ENCODE measurements at places on chromosomes 7 and 10.

- DNase-seq, result no peak
These were observed 27.8 kb downstream of the DMBT1 start for GRCh38 chr10:122588381-122588780.

DNA sequence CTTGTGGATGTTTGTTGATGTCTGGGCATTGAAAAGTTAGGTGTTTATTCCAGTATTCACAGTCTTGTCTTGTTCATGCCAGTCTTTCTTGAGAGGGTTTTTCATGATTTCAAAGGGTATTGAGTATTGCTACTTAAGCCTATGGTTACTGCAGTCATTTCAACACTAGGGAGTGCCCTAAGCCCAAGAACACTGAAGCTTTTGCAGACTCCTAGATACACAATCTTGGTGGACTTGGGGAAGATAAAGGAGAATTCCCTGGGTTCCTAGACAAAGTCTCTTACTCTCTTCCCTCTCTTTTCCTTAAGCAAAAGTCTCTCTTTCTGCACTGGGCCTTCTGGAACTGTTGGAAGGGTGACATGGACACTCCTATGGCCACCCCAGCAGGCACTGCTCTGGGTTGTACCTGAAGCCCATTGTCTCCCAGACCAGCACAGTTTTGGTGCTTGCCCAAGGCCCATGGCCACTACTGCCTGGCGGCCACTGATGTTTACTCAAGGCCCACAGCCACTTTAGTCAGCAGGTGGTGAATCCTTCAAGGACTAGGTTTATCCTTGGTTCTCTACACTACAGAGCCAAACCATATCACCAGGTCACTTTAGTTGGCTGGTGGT is 24.9 kb downstream of the SAMD9 start:
- DNase-seq, result no peak

DNA sequence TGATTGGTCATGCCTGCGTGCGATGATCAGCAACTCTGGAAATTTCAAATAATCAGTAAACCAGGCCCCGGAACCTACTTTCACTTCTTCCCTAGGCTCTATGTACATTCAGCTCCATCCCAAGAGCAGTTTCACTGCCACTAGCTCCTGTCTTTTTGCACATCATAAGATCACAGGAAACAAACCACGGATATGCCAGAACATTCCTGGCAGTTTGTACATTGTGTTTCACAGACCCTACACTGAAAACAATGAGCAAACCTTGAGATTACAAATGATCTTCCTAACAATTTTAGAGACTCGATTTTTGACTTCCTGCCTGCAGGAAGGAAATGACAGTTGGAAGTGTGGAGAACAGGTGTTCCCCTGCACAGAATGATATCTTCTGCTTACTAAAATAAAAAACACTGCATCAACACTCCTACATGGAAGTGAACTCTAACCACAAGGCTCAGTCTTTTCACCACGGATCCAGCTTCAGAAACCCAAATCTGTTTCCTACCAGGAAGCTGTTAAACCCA is 7.6 kb upstream of the TMEM236 start:
- no peak for DNase-seq

DNA sequence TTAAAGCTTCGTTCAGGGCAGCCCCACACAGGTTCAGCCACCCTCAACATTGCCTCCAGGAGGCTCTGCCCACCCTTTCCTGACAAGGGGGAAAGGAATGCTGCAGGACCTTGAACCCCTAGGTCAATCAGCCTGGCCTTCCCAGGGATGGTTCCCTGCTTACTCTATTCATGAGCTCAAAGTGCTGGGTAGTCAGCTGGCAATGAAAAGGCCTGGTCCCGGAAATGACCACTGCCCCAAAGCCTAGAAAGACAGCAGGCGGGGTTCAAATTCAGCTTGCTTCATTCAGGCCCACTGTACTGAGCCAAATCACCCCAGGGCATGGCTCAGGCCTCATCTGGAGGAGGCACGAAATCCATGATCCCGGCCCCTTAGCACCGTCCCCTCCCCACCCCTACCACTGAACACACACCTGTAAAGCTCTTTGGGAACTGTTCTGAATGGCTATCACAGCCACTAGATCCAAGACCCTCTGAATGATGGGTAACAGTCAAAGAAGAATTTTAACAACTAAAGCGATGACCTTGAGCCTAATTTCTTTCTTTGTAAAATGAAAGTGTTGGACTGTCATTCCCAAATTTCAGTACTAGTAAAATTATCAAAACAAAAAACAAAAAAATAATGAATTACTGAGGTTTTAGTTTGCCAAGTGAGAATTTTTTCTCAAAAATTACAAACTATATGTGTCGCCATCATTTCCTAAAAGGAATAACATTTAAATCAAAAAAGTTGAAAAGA is 1.0 kb downstream of the URGCP start:
- DNase-seq, result no peak

DNA sequence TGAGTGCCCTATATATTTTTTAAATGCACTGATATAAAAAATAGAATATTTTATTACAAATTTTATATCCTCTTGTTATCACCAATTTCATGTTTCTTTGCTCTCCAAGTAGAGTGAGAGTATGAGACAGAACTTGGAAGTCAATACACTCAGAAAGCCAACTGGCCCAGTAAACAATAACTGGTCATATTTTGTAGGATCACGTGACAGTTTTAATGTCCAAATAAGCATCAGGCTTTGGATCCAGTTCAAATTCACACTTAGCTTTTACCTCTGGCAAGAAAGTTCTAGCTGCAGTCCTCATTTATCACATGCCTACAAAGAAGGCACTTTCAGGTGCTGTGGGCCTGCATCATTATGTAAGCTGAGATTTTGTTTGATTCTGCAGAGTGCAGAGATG is 21.6 kb upstream of the TPK1 start:
- no peak for DNase-seq

GRCh38 chr10:86058964-86059363 is 307.6 kb downstream of the GRID1 start:
- DNase-seq, result no peak

DNA sequence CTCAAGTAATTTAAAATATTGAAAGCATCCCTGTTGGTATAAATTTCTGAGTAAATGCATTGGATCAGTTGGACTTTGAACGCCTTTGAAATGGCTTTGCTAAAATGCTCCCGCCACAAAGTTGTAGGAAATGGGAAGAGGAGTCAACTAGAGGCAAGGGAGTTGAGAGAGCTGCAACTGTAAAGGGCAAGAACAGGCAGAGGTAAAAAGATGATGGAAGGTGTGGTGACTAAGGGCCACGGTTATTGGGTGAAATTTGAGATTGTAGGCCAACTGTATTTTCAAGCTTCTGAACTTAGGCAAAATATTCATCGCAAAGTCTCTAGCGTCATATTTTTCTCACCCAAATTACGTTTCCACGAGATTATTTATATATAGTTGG is 595 bp upstream of the SUMF2 start:
- DNase-seq, result no peak

DNA sequence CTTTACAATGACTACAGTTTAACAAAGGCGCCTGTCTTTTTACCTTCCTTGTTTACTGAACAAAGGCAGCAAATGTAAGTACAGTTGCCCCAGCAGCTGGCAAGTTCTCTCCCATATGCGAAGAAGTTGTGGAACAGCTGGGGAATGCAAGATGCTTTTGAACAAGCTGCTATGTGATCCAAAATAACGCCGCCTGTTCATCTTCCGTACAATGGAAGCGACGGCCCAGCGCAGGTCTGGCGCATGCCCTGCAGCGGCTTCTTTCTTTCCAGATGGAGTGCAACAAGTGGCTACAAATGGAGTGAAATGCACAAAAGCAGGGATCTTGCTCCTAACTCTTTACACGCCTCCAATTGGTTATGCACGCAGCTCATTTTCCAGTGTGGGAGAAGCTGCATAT is 97.0 kb upstream of the SVIL start:
- no peak for DNase-seq

GRCh38 chr7:37070471-37070870 is 346.2 kb upstream of the AOAH start:
- no peak for DNase-seq

- DNase-seq, result no peak
These were observed 68.6 kb upstream of the MEOX2 start for GRCh38 chr7:15755061-15755460.

DNA sequence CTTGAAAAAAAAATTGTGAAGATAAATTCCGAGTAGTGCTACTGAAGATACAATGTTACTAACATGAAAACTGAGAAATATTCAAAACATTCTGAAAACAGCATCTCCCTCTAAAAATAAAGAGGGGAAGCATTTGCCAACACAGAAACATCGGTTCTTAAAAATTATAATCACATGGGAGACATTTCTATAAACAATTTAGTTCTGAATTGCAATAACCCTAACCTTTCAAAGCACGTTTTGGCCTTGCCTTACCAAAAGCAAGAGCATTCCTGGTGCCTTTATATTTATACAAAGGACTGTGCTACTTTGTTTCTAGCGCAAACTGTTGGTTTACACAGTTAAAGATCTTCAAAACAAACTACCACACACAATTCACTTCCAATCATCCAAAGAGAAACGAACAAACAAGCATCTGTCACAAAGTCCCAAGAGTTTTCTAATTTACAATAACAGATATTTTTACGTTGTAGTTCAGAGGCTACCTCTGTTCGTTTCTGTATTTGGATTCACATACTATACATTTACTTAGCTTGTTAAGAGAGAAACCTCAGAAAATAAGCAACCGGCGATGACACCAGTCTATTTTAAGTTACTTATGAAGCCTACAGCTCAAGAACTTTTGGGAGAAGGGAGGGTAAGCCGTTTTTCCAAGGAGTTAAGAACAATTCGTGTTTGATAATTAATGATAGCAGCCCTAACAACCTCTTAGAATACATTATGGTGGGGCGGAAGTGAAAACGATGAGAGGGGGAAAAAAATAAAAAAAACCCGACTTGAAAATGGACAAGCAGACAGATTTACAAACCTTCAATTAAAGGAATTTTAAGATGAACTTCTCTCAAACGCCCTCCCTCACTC is 1.3 kb downstream of the ABI1 start:
- DNase-seq, result no peak

- no peak for DNase-seq
These were observed 11.3 kb downstream of the LMBR1 start for GRCh38 chr7:156881679-156882078.

DNA sequence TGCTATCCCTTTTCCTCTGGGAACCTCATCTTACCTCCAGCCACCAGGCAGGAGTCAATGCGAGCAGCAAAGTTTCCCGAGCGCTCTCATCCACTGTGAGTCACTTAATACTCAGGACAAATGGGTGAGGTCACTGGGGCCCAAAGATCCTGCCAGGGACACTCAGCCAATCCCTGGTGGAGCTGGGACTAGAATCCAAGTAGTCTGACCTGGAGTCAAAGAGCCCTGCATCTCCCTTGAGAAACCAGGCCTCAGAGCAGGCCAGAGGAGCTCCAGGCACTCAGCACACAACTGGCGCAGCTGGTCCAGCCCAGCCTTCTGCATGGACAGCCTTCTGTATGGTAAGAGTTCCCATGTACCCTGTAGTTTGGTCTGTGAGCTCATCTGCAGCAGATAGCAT is 142.3 kb downstream of the MAPK8 start:
- no peak for DNase-seq

- DNase-seq, result peak; percentile 83
These were observed 4.2 kb upstream of the HOXA7 start for GRCh38 chr7:27160546-27161213.

GRCh38 chr10:67794909-67795460 is 43.0 kb downstream of the DNAJC12 start:
- DNase-seq, result no peak

DNA sequence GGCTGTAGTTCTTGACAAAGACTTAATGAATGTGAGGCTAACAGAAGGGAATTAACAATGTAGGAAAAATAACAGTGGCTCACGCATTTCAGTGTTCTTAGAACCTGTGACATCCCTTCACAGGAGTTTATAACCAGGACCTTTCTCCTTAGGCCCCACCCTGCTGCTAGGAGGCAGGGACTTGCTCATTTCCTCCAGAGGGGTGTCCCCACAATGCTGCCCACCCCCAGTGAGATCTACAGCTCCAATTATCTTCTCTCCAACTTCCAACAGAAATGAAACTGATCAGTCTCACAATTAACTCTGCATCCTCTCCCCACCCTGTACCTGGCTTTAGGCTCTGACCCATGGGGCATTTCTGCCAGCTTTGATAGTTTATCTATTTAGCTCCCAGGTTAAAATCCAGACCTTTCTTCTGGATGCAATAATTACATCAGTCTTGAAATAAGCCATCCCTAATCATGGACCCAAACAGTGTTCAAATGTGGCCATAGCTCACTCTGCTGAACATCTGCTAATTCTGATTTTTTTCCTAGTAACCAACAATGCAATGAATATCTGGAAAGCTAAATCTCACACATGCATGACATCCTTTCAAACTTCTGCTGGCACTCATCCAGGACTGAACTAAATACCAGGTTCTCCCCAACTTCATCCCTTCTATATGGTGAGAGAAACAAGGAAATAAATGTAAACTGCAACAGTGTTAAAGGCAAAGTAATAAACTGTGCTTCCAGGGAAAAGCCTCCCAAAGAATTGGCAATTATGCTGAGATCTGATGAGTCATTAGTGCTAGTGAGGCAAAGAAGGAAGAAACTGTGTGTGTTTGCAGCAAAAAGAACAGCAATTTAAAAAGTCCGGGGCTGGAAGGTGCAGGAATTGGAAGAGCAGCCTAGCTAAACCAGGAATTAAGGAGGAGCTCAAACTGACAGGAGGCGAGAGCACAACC is 64.6 kb downstream of the HERPUD2 start:
- DNase-seq, result no peak

GRCh38 chr10:57579926-57580325 is 687.8 kb downstream of the IPMK start:
- no peak for DNase-seq

- DNase-seq, result no peak
These were observed 517.8 kb downstream of the GRID1 start for GRCh38 chr10:85848756-85849155.

DNA sequence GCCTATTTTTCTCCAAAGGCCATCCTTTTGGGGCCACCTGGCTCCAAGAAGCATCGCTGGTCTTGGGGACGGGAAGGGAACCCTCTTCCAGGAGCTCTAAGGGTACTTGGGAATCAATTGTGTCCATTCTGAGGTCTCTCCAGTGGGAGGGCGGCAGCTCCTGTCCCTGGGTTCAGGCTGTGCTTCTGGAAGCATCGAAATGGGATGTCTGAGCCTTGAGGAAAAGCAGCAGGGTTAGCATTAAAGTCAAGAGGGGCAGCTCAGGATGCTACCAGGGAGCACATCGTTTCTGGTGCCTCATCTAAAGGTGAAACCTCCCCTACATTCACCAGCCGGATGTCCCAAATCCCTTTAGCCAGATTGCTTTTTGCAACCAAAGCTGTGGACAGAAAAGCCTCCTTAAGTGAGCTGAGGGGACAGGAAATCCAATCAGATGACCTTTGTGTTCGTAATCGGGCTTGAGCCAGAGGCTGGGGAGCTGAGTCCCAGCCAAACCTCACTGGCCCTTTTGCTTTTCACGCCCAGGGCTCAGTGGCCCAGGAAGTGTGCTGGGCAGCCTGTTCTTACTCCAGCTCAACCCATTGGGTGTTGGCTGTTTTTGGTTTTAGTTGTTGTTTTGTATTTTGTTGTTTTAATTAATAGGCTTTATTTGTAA is 88.8 kb upstream of the ANLN start:
- no peak for DNase-seq

- no peak for DNase-seq
These were observed 52.3 kb upstream of the CYP2C18 start for GRCh38 chr10:94631077-94631875.

Data from stimulated activated CD8-positive, alpha-beta memory T cell treated with anti-CD3 and anti-CD28 coated beads, Interleukin-7, amount 100 ng/mL, for 1 hour (primary cell).